ENCODE measurements at places on chromosomes 13 and 19. TPM values are rescaled to one million over a fixed set of nuclear protein-coding genes. Genes with fewer than 3 reads are reported as not detected.

- no peak for DNase-seq
Measured at GRCh38 chr13:32666990-32667571, 80.8 kb downstream of the PDS5B start.

DNA sequence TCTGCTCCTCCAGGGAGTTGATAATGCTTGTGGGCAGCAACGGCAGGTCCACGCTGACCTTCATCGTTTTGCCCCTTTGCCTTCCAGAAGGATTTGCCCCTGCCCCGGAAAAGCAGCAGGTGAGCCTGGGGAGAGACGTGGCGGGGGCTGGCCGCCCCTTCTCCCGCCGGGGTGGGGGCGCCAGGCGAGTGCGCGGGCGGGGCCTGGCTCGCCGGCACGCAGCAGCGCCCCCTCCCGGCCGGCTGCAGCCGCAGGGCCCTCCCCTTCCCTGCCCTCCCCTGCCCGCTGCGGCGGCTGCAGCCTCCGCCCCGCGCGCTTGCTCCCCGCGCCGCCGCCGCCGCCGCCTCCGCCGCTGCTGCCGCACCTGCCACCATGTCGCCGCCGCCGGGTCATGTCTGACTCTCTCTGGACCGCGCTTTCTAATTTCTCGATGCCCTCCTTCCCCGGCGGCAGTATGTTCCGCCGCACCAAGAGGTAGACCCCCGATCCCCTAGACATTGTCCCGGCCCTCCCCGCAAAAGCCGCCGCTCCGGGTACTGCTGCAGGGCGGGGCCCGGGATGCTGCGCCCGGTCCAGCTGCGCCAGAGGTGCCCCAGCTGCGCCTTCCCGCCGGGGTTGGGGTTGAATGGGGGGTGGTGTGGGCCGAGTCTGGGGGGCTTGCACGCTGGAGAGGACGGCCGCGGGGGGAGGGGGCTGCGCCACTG, at the start of gene MAST1:
Gene MAST1, plus strand, starts transcription at position 334 of the 704 bp plus-strand sequence. Its CDS starts 58 bp downstream, at position 392.
- DNase-seq, result no peak

GRCh38 chr13:69545551-69545950, 562.1 kb upstream of the ATXN8OS start:
- no peak for DNase-seq

DNA sequence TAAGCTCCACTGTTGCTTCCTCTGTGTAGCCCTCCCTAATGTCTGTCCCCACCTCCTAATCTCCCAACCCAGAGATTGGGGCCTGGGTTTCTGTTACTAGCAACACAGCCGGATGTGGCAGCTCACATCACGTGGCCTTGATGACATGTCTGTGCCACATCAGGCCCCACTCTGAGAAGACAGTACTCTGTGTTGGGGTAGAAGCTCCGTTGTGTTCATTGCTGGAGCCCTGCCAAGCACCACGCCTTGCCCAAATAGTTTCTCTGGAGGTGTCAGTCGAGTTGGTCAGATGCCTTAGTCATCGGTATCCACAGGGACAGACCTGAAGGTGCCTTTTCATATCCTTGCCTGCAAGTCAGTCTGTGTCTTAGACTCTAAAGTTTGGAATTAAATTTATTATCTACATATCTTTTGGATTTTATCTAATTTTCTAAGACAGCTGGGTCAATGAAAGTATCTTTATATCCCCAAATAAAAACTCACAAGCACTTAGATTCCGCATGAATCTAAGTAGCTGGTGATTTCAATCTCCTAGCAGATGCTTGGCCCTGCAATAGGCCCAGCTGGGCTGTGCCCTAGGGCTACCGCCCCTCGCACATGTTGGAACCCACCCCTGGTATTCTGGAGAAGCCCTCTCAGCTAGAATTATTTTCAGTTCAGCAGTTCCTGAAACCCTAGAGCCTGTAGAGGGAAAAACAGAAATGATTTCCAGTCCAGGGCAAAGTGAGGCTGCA, 204.0 kb upstream of the TSHZ3 start:
- DNase-seq, result no peak

DNA sequence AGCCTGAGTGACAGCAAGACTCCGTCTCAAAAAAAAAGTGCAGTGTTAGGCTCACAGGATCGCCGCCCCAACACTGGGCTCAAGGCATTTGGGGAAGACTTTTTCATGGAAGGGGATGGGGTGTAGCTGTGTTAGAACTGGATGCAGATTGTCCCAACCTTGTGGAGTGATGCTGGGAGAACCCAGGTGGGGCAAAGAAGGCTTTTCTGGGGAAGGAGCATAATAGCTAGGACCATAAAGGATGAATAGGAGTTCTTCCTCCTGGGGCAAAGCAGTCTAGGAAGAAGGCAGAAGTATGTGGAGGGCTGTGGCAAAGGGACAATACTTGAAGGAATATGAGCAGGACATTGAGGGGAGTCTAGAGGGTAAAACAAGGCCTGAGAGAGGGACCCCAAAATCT, 11.2 kb downstream of the TLE6 start:
- no peak for DNase-seq

GGN gene
- 2.8 TPM for total RNA-seq
